Fibroblast of skin of left biceps (primary cell): ENCODE measurements at places on chromosomes 5 and 9.

DNA sequence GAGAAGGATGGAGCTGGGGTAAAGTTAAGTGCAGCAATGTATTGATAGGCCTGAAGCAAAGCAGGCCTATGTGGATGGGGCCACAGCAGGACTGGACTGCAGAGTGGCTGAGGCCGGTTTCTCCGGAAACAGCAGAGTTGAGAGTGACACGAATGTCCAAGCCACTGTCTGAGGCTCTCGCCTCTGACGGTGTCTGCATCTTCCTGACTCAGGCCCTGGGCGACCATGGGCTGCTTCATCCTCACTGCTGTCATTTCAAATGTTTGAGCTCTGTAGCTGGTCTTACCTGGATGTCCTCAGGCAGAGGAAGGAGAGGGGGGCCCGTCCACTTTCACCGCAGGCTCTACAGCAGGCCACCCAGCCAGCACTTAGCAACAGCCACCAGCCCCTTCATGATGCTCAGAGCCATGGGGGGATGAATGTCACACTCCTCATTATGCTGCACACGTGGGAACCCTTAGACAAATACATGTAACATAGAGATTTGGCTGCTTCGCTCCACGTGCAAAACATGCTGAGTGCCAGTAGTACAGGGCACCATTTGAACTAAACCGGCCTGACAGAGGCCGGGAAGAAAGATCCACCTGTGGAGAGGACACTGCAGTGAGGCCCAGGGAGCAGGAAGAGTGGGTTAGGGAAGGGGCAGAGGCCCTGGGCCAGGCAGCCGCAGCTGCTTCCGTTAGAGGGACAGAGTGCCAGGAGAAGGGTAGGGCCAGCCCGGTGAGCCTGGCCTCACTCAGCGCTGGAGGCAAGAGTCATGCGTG is 31.7 kb upstream of the NXNL2 start:
- no peak for DNase-seq

GRCh38 chr9:90838098-90838497 is 36.5 kb downstream of the SYK start:
- DNase-seq: no peak

DNA sequence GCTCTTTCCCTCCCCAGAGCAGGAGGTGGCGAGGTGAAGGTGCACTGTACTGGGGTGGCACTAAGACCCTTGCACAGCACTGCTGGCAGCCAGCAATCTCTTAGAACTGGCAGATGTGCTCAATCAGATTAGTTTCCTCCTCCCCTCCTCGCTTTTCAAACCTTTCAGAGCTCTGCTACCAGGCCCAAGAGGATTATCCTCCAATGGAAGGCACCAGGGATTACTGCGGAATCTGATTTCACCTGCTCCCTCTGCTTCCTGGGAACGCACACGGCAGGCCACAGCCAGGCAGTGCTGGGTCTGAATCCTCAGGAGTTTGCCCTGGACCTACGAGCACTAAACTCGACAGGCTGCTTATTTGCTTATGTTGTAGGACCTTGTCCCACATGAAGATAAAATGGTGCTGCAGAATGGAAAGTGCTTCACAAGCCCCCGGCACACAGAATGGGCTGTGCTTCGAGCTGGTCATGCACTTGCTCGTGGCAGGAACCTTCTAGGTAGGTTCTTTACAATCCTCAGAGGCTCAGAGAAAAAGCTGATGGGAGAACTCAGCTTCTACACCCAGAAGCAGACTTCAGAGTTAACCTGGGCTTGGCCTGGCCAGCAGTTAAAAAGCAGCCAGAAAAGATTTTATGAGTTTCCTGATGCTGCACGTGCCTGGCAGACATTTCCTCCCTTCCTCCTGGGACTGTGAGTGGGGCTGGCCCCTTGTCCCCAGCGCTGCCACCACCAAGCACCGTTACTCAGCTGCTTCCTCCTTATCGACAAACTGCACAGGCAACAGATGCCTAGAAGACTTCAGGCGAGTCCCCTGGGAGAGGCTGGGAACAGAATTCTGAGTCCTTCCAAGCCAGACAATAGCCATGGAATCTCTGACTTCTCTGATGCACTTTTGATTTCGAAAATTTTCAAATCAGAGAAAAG is 33.1 kb downstream of the FABP6 start:
- no peak for DNase-seq

DNA sequence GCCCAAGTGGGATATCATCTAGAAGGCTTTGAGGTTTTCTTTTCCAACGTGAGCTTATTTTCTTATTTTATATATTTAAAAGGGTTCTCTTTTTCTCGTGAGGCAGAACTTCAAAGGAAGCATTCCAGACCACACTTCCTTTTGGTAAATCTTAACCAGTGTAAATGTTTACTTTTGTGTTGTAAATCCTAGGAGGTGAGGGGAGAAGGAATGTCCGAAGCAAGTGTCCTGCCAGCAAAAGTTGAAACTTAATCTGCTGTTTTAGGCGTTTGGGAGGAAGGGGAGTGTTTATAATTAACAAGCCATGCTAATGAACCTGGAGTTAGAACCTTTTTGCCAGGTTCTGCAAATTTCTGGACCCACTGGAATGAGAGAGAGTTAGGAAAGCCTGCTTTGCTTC is 37.9 kb downstream of the WWC1 start:
- no peak for DNase-seq

DNA sequence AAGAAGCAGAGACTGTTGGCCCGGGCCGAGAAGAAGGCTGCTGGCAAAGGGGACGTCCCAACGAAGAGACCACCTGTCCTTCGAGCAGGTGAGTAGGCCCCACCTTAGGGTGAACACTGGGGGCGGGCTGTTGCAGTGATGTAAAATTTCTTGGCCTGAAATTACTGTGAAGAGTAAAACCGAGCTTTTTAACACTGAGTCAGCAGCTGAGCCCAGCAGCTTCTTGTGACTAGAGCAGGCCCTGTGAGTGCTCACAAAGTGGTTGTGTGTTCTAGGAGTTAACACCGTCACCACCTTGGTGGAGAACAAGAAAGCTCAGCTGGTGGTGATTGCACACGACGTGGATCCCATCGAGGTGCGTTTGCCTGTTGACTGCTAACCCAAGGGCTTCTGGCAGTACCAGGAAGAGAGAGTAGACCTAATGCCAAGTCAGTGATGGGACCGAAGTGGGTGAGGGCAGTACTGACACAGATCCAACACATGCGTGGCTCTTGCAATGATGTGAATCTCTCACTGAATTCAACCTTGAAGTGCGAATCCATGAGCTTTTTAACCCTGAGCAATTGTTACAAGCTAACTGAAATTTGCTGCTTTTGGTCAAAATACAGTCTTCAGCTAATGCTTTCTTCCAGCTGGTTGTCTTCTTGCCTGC is 2.1 kb downstream of the RPL7A start:
- DNase-seq: no peak

- no peak for DNase-seq
Observed at GRCh38 chr5:119177226-119177625, 106.3 kb downstream of the DMXL1 start.

- DNase-seq: no peak
Observed at GRCh38 chr5:79267180-79267579, 31.2 kb downstream of the JMY start.

- no peak for DNase-seq
Observed at GRCh38 chr5:159040181-159040580, 59.5 kb downstream of the EBF1 start.

DNA sequence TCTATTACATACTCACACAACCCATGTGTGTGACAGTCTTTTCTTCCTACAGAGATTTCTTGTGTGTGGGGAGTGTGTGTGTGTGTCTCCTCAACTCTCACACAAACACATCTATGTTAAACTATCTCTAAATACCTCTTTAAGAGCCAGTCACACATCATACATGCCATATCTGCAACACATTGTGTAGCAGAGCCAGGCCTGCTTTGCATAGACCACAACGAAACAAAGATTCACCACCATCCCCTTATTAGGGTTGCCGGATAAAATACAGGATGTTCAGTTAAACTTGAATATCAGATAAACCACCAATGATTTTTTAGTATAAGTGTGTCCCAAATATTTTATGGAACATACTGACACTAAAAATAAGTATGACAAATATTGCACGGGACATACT is 2.3 kb downstream of the FAM170A start:
- no peak for DNase-seq

- DNase-seq: no peak
Observed at GRCh38 chr9:82332774-82333152, 344.2 kb downstream of the SPATA31D1 start.

DNA sequence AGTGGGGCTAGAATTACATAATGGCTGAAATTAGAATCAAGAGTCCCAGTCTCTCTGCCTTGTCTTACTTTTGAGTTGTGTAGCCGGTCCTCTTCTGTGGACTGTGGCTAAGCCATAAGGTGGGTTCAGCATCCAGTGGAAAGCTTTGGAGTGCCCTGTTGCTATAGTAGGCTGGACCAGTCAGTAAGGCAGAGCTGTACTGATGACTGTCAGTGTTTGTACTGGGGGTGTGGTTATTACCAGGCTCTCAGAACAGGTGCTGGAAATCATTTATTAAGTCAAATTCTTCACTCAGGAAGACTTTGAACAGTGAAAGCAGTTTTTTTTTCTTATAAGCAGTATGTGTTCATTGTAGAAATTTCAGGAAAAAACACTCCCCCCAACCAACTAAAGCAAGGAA is 129.4 kb downstream of the ZSWIM6 start:
- no peak for DNase-seq

- no peak for DNase-seq
Observed at GRCh38 chr5:66467564-66467963, 128.6 kb upstream of the MAST4 start.

- DNase-seq: no peak
Observed at GRCh38 chr9:9625248-9625647, 987.6 kb downstream of the PTPRD start.

- no peak for DNase-seq
Observed at GRCh38 chr5:180097926-180098325, 26.4 kb upstream of the RNF130 start.

DNA sequence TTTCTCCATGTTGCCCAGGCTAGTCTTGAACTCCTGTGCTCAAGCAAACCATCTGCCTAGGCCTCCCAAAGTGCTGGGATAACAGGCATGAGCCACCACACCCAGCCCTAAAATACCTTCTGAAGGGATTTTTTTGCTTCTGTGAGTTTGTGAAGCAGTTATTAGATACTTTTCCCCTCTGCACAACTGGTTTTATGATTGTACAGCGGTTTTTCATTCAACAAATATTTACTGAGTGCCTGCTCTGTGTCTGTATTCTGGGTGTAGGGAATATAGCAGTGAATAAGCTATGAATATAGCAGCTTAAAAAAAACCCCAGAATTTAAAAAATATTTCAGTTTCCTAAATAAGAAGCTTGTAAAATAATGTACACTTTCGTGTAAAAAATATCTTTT is 2.3 kb downstream of the SNX24 start:
- DNase-seq: no peak

GRCh38 chr9:92406477-92406876 is 2.1 kb upstream of the OGN start:
- DNase-seq: no peak

DNA sequence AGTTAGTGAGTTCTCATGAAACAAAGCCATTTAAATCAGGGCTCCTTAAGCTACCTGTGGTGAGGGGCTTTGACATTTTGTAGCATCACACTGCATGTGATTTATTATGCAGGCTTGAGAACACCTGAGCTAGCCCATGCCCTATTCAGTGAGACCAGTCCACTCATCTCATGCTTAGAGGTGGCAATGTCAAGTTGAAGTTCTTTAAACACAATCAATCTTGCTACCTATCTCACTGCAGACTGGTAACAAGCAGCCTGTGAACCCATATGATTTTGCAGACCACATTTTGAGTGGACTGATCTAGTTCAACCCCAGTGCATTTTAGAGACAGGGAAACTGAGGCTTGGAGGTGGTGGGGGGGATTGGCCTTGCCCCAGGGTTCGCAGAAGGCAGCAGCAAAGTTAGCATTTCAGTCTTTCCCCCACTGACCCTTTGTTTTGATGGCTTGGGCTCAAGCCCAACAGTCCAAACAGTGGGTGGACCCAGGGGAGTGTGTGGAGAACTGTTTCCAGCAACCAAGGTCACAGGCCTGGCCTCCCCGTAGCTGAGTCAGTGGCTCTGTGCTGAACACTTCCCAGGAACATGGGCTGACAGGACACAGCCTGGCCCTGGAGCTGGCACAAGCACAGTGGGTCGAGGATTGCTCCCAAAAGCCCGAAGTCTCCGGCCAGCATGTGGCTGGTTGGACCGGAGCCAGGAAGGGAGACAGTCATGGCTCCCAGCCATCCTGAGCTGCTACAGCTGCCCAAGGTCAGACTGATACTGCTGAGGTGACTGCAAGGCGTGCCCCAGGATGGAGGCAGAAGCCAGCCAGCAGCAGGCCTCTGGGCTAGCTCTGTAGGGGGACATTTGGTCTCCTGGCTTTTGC is 95.3 kb downstream of the RGS3 start:
- no peak for DNase-seq

DNA sequence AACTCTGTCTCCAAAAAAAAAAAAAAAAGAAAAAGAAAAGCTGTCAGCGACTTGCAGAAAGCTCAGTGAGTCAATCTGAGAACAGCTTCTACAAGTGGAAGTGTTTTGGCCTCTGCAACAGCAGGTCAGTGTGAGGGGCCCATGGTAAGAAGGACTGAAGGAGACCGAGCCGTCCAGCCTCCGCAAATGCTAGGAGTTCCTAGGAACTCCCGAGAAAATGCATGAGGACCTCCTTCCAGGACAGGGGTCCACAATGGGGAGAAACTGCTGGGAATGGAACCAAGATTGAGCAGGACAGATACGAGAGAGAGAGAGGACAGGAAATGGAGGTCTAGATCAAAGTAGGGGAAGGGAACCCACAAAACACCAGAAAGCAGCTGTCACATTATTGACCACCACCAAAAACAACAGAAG is 180.5 kb downstream of the CRB2 start:
- DNase-seq: no peak
